ENCODE measurements at places on chromosomes 11 and 22.
A peak's percentile ranks its signal among the peaks of the same experiment; 100 is the strongest.

DNA sequence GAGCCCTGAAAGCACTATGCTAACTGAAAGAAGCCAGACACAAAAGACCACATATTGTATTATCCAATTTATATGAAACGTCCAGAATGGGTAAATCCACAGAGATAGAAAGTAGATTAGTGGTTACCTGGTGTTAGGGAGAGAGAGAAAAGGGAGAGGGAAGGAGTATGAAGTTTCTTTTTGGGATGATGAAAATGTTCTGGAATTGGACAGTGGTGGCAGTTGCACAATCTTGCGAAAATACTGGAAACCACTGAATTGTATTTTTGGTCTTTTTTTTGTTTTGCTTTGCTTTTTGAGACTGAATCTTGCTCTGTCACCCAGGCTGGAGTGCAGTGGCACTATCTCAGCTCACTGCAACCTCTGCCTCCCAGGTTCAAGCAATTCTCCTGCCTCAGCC, 63.5 kb downstream of the MRTFA start:
- H3K4me3 ChIP-seq: no peak overlapping the region
- H3K4me1 ChIP-seq: peaks cover 1% of the 10 kb centered on the region
- no peaks in the 10 kb centered on the region for H3K36me3 ChIP-seq
- H3K27me3 ChIP-seq: no peaks in the 10 kb centered on the region
- no peak for DNase-seq
- no peak overlapping the region for H3K27ac ChIP-seq

DNA sequence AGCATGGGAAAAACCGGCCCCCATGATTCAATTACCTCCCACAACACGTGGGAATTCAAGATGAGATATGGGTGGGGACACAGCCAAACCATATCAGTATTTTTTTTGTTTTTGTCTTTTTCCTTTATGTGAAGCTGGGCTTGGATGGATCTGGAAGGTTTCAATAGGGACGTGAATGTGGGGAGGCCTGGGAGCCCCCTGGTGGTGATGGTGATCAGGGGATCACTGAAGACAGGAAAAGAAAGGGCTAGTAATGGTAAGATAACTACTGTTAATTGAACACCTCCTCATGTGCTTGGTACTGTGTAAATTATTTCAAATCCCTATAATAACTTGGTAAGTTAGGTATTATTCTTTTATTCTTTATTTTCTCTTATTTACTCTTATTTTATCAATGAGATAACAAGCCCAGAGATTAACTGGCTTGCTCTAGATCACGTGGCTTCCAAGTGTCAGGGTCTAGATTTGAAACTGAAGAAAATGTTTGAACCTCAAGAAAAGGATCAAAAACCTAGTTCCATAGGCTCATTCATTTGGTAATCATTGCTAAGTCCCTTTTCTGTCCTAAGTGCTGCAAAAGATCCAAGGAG, 364.2 kb downstream of the TENM4 start:
- no peak overlapping the region for H3K4me3 ChIP-seq
- H3K27me3 ChIP-seq: no peaks in the 10 kb centered on the region
- no peaks in the 10 kb centered on the region for H3K36me3 ChIP-seq
- no peaks in the 10 kb centered on the region for H3K4me1 ChIP-seq

DNA sequence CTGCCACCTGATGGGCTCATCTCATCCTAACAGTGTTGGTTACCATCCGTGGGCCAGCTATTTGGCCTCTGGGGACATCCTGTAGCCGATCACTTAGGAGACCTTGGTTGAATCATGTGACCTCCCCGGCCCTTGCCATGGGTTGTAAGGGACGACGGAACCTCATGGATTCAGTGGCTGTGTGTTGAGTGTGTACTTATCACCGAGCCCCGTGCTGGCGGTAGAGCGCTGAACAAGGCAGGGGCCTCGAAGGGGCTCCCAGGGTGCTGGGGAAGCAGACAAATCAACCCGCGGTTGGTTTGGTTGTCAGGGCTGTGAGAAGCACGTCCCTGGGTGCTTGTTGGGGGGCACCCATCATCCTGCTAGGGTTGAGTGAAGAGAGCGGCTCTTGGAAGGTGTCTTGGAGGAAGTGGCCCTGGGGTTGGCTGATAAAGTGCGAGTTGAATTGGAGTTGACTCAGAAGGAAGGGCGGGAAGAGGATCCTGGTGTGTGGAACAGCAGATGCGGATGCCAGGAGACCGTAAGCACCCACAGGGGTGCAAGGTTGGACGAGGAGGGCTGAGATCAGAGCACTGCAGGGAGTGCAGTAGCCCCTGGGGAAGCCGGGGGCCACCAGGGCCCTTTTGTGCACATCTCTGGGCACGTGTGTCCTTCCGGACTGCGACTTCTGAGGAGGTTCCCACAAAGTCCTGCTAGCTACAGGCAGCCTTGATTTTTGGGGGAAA, 53.6 kb downstream of the MPPED1 start:
- H3K4me1 ChIP-seq: no peaks in the 10 kb centered on the region
- H3K4me3 ChIP-seq: no peak overlapping the region
- H3K27me3 ChIP-seq: no peaks in the 10 kb centered on the region
- H3K27ac ChIP-seq: no peak overlapping the region

DNA sequence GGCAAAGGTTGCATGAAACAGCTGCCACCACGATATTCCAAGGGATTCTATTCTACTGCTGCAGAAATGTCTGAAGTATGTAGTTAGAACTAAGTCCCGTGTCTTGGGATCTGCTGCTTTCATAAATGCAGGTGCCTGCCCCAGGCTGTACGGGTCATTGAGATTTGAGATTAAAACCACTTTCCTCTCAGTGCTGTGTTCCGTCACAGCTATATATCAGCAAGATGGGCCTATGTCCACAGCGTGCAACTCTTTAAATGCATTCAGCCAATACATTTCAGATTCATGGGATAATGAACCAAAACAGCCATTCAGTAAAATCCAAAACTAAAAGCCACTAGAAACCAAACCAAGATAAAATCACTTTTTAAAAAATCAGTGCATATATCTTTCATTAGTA, 107.3 kb upstream of the LUZP2 start:
- no peak overlapping the region for H3K27ac ChIP-seq
- no peaks in the 10 kb centered on the region for H3K4me1 ChIP-seq
- no peaks in the 10 kb centered on the region for H3K27me3 ChIP-seq
- H3K36me3 ChIP-seq: no peaks in the 10 kb centered on the region
- H3K4me3 ChIP-seq: no peak overlapping the region
- no peak for DNase-seq

DNA sequence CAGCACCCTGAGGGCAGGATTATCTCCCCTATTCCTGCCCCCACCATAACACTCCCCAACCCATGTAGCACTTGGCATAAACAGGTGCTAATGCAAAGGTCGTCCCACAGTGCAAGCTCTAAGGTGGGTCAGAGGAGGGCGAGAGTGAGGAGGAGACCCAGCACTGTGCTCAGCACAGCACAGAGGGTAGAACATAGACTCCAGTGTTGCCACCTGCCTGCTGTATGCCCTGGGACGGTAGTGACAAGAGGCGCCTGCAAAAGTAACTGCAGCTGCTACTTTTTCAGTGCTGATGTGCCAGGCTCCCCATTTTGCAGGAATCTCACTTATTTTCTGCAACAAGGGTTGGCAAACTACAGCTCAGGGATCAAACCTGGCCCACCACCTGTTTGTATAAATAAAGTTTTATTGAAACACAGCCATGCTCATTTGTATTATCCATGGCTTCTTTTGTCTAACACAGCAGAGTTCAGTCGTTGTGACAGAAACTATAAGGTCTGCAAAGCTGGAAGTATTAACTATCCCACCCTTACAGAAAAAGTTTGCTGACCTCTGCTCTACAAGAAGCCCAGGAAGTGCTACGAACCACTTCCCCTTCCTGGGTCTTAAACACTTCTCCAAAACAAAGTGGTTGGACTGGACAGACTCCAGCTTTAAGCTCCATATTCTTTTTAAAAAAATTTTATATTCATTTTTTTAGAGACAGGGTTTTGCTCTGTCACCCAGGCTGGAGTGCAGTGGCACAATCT, 16.9 kb upstream of the CDC42BPG start:
- no peak overlapping the region for H3K4me3 ChIP-seq
- H3K4me1 ChIP-seq: no peaks in the 10 kb centered on the region
- H3K27ac ChIP-seq: no peak overlapping the region
- H3K36me3 ChIP-seq: no peaks in the 10 kb centered on the region

GRCh38 chr11:43681401-43681942, 934 bp downstream of the HSD17B12 start:
- peaks cover 1% of the 10 kb centered on the region for H3K4me1 ChIP-seq
- peak overlapping the region; percentile 71 for H3K27ac ChIP-seq
- no peaks in the 10 kb centered on the region for H3K27me3 ChIP-seq
- DNase-seq: no peak
- H3K36me3 ChIP-seq: no peaks in the 10 kb centered on the region
- H3K4me3 ChIP-seq: peak overlapping the region; percentile 92

- no peak overlapping the region for H3K4me3 ChIP-seq
- peak; percentile 77 for DNase-seq
- H3K27ac ChIP-seq: no peak overlapping the region
- no peaks in the 10 kb centered on the region for H3K4me1 ChIP-seq
These were observed 27.9 kb upstream of the MOB2 start for GRCh38 chr11:1514336-1515061.

DNA sequence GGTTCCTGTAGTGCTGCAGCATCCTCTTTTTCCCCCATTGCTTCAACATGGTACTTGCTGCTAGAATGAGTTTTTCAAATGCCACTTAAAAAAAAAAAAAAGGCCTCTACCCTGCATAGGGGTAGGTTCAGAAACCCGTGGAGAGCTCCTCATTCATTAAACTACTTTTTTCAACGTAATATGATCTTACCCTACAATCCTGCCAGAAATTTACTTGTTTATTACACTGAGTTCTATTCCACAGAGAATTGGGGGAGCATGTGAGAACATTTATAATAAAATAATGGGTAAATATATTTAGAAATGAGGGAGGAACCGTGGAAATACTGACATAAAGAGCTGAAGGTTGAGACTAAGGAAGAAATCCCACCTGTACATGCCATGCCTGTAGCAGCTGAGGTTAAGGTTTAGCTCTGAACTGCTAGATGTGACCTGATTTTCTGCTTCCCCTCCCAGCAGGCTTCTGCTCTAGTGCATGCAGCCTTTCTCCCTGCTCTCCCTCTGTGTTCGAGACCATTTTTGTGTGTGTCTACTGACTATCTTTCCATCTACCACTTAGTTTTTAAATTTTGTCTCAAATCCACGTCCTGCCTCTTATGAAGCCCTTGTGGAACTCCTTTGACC, 225.7 kb downstream of the DDX10 start:
- no peaks in the 10 kb centered on the region for H3K4me1 ChIP-seq
- no peaks in the 10 kb centered on the region for H3K27me3 ChIP-seq
- H3K4me3 ChIP-seq: no peak overlapping the region

DNA sequence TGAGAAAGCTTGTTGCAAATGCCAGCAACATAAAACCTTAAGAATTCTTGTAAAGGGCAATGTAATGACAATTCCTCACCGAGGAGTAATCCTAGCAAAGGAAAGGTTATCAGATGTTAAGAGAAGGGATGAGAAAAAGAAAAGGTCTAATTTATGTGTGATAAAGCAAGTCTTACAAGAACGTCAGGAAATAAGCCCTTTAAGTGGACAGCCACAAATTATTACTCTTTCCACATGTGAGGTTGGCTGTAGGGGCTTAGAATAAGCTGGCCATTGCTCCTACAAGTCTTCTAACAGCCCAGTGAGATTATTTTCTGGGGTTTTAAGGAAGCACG, 9.3 kb downstream of the LAYN start:
- no peaks in the 10 kb centered on the region for H3K27me3 ChIP-seq
- peaks cover 2% of the 10 kb centered on the region for H3K4me1 ChIP-seq
- no peak overlapping the region for H3K27ac ChIP-seq
- DNase-seq: no peak
- H3K36me3 ChIP-seq: peaks cover 13% of the 10 kb centered on the region

DNA sequence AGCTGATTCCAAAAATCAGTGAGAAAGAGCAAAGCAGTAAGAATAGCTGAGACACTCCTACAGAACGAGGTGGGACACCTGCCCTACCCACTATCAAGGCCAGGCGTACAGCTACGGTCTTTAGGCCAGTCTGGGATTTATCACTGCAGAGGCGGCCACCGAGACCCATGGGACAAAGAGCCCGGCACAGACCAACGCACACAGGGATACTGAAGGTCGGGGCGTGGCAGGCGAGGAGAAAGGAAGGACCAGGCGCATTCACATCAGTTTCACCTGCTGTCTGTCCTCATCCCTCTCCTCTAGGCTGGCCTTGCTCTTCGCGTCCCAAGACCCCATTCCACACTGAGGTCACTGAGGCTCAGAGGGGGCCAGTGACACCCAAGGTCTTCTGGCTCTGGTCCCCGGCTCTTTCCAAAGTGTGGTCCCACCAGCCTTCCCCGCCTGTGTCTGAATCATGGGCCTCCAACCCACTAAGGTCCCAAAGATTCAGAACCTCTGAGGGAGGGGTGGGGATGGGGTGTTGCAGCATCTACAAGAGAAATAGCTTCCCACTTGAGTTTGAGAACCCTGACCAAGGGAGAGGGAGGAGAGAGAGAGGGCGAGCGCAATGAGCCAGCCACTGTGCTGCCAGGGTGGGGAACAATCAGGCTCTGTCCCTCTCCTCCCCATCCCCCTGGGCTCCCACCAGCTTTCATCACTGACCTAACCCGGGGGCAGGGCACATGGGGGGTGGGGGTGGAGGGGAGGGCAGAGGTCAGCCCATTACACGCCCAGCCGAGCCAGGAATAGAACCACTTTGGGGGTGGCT, 7.2 kb upstream of the PICK1 start:
- no peak for DNase-seq
- no peaks in the 10 kb centered on the region for H3K4me1 ChIP-seq
- H3K4me3 ChIP-seq: no peak overlapping the region
- H3K36me3 ChIP-seq: no peaks in the 10 kb centered on the region

DNA sequence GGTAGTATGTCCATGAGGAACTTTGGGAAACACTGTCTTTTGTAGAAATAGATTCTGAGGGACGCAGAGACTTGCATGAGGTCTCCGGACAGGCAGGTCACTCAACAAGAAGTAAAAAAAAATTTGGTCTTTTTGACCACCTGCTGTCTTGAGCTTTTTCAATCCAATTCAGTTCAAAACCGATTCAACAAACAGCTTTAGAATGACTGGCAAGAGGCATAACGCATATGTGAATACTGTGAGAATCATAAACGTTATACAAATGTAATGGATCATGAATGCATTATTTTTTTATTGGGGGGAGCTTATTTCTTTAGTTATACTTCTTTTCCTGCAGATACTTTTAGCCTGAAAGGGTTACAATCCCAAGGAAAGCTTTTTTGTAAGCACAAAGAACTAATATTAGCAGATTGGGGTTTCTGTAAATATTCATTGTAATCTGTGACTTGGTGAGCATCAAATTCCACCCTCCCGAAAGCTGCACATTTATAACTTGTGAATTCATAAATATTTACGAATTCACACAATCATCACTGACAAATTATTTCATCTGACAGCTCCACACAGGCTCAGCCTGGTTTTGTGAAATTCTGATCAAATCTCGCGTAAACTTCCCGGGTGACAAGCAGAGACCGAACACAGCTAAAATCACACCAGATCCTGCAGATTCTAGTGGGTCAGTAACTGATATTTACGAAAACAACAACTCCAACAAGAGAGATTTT, 507.7 kb downstream of the MN1 start:
- no peaks in the 10 kb centered on the region for H3K27me3 ChIP-seq
- H3K27ac ChIP-seq: no peak overlapping the region
- no peak for DNase-seq
- no peak overlapping the region for H3K4me3 ChIP-seq

- no peaks in the 10 kb centered on the region for H3K27me3 ChIP-seq
- H3K4me3 ChIP-seq: no peak overlapping the region
These were observed 20.2 kb downstream of the NF2 start for GRCh38 chr22:29623553-29624169.

All from aorta (tissue), 5 donors.